ENCODE measurements at places on chromosomes 6 and 20. TPM values are rescaled to one million over a fixed set of nuclear protein-coding genes. Genes with fewer than 3 reads are reported as not detected.

DNA sequence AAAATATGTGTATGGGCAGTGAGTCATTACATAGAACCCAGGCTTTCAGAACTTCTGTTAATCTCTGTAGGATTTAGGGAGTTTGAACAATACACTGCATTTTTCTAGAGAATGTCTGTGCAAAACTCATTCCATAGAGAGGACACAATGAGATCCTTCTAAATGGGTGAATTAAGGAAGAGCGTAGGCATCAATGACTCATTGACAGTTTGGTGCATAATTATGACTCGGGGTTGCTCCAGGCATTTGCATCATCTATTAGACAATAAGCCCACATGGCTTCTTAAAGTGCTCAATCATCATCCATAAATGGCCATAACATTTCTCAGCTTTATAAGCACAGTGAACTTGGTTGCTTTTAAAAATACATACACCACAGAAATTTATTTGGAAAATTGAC is 625.5 kb downstream of the CDH26 start:
- DNase-seq, result no peak

- no peak for DNase-seq
These were observed 121.8 kb upstream of the PHACTR3 start for GRCh38 chr20:59482351-59483187.

- no peak for DNase-seq
These were observed 114.2 kb downstream of the LAMP5 start for GRCh38 chr20:9628589-9628988.

The APMAP gene
- 98.7 TPM for polyA plus RNA-seq

GRCh38 chr6:6057442-6058053 is 50.8 kb upstream of the NRN1 start:
- DNase-seq, result peak; percentile 46

- DNase-seq, result no peak
These were observed 15.8 kb upstream of the SERPINB9 start for GRCh38 chr6:2918936-2919335.

The IER3 gene
- polyA plus RNA-seq, result 29.0 TPM

DNA sequence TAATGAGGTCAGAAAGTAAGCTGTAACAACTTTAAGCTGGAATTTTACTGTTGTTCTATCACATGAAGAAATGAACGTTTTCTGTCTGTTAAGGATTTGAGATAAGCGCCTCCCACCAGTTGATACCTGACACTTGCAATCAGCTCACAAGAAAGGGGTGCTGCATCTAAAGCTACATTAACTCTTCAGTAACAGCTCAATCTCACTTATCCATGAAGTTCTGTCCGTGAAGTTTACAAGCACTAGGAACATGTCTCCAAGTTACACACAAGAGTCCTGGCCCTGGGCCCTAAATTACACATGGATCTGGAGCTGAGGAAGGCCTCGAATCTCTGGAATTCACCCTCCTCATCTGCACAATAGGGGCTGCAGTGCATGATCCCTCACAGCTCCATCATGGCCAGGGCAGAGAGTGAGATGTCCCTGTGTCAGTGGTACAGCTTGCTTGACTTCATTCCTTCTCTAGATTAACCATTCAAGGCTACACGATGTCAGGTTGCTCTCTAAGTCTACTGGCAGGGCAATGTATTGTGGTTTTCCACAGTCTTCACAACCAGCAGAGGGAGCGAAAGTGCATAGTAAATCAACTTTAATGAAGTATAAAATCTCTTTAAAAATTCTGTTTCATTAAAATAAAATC is 182.4 kb upstream of the MCHR2 start:
- DNase-seq, result peak; percentile 34

The LCA5 gene
- 11.0 TPM for polyA plus RNA-seq

- peak; percentile 87 for DNase-seq
These were observed 75.2 kb downstream of the OR2B2 start for GRCh38 chr6:27836783-27837624.

DNA sequence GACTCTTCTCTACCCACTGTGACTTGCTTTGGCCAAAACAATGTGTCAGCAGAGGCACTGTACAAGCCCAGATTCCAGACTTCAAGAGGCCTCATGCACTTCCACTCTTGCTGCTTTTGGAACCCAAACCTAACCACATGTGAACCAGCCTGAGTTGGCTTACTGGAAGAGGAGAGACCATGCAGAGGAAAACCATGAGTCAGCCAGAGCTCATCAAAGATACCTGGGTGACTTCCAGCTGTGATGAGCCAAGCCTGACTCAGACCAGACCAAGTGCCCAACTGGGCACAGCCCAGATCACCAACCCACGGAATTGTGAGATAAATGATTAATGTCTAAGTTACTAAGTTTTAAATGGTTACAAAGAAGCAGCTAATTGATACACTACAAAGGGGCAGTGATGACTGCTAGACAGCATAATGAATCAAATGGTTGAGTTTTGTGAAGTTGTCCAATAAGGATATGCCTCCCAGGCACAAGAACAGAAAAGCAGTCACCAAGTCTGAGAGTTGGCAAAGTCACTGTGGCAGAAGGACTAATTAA is 16.2 kb upstream of the BEND6 start:
- DNase-seq, result no peak

GRCh38 chr6:137000825-137001224 is 43.9 kb downstream of the IL20RA start:
- DNase-seq, result no peak

The SLC32A1 gene
- polyA plus RNA-seq, result 1.4 TPM

- DNase-seq, result no peak
These were observed 246.6 kb downstream of the PHF3 start for GRCh38 chr6:63882208-63882607.

- no peak for DNase-seq
These were observed 49.5 kb upstream of the B4GALT5 start for GRCh38 chr20:49762940-49763766.

DNA sequence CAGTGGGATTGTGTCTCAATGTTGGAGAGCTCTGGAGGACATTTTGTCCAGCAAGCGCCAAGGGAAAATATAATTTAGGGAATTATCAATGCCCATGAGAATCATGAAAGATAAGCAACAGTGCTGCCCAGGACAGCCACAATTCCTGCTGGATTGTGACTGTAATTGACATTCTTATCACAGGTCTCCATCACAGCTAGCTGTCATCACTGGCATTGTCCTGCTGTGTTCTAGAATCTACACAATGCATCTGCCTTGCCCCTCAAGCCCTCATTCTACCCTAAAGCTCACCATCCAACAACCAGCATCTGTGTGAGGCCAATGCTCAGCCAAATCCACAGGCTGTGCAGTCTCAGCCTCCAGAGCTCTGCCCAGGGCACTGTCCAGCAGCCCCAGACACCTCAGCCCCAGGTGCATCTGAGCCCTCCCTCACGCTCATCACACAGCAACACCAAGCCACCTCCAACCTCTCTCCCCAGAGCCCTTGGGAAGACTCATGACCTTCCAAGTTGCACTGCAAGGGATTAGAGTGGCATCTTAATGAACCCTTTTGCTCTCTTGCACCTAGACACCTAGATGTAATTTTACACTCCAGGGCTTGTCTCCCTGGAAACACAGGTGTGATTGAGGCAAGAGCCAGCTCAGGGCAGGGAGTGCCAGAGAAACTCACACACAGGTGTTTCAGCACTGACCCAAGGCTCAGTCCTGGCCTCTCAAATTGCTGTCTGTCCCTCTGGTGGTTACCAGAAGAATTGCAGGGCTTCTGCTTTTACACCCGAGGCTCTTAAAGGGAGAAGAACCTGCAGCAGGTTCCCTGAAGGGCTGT is 85.2 kb upstream of the PHACTR3 start:
- peak; percentile 26 for DNase-seq

DNA sequence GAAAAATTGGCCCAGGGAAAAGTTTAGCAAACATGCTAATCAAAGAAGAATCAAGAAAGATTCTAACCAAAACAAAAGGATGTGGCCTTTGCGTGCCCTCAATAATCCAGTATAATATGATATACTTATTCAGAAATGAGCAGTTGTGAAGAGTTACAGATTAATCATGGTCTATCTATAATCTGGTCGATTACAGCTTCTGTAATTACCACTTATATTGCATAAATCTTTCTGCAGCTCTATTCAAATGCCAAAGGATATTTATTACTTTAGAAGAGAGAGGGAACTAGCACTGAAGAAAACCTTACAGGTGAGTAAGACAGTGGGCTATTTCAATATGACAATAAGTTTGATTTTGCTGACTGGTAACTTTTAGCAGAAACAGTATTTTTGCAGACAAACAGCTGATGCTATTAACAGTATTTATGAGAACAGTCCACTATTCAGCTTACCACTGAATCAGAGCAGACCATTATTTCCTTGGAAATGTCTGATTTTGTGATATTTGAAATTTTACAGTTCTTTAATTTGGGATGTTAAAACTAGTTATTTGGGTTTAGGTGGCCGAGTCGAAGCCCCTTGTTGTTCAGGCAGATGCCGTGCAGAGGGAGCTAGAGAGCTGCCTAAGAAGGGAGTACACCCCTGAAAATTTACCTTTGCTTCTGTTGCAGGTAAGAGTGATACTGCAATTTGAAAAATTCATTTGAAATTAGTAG is 92.2 kb downstream of the CEP57L1 start:
- peak; percentile 42 for DNase-seq

- DNase-seq, result no peak
These were observed 79.3 kb downstream of the SLC22A3 start for GRCh38 chr6:160427312-160428068.

GRCh38 chr20:32784369-32785080 is 22.3 kb downstream of the DNMT3B start:
- no peak for DNase-seq

- no peak for DNase-seq
These were observed 5.8 kb downstream of the C6orf132 start for GRCh38 chr6:42136508-42137193.

The IMPG1 gene
- 2.9 TPM for polyA plus RNA-seq

DNA sequence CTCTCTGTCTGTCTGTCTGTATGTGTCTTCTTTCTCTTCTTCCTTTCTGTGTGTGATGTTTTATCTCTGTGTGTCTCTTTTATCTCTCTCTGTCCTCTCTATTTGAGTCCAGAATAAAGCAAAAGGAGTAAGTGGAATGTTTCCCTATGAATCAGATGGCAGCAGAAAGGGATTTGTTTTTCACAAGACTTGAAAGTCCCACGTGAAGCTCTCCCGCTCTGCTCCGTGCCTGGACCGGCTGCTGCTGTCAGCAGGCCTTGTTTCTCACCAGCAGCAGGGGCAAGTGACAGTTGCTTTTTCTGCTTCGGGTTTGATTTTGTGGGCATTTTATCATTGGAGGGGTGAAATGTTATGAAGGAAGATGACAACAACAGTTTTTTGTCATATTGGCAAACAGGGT is 212.7 kb downstream of the PACRG start:
- no peak for DNase-seq

GRCh38 chr20:56764671-56765070 is 135.6 kb downstream of the TFAP2C start:
- no peak for DNase-seq

DNA sequence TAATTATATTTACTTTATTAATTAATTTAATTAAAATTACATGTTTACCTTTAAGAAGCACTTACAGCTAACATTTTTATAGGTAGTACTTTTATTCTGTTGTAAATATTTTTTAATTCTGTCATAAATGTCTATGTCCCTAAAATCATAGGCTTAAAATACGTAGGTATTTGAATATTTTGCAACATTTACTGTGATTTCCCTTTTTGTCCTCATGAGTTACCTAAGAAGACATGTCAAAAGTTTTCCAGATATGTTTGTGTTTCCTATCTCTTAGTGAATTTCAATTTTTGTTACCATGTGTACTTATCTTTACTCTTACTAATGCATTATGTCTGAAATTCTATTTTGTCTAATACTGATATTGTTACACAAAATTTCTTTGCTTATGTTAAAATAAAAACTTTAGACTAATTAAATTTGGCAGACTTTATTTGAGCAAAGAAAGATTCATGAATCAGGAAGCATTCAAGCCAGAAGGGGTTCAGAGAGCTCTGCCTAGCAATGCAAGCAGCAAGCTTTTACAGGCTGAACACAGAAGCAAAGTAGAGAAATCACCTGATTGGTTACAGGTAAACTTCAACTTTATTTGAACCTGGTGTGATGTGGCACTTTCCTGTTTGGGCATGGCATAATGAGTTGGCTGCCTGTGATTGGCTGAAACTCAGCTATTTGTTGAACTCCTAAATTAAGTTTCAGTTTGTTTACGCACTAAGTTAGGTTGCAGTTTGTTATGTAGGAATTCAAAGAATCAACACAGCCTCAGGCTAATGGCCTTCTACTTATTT is 123.2 kb upstream of the TMEM170B start:
- no peak for DNase-seq
